Renal cortex interstitium (tissue), 15 donors: ENCODE measurements at places on chromosomes 2 and 18.

GRCh38 chr2:75634945-75635344 is 11.6 kb upstream of the MRPL19 start:
- no peak for DNase-seq

GRCh38 chr2:198498516-198498915 is 694.1 kb downstream of the PLCL1 start:
- DNase-seq = no peak

DNA sequence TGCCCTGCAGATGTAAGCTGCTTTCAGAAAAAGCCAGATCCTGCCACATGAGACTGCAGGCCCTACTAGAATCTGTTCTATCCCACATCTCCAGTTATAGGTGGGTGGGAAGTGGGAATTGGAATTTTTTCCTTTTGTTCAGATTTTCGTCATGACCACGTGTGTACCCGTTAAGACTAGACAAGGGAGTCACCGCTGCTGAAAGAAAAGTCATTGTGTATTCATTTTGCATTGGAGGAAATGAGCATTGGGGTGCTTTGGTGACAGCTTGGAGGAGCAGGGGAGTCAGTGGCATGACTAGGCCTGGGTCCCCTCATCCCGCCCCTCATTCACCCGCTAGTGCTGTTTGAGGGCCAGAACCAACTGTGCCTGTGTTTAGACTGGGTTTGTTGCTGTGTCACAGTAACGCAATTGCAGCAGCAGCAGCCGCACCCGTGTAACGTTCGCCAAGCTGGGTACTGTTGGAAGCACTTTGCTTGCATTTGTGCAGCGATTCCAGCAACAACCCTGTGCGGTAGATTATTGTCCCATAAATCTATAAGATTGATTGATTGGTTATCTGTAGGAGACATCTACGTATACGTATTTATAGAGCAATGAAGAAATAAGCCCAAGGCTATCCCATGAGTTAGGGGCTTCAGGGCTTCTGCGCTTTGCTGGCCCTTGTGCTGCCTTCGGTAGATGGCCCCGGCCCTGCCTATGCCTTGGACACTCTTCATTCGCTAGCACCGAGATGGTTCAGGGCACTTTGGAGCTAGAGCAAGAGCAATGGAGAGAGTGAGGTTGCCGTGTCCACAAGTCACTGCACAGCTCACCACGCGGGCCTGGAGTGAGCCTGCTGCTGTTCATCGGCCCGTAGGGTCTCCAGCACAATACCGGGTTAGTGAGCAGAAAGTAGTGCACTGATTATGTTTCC is 194.9 kb downstream of the AGAP1 start:
- DNase-seq = no peak

DNA sequence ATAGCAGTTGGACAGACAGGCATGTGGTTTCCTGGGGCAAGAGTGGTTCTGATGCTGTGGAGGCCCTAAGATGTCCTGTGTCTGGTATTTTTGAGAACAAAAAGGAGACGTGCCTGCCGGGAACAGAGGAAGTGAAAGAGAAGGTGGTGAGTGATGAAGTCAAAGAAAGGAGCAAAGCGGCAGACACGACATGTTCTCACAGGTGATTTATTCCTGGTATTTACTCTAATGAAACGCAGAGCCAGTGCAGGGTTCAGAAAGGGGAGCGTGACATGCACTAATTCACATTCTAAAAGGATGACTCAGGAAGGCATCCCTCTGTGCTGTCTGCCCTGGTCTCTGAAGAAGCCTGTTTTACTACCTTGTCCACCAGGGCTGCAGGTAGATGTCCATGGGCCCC is 211.0 kb downstream of the KCNE4 start:
- no peak for DNase-seq

GRCh38 chr2:101696272-101697123 is 1.0 kb upstream of the MAP4K4 start:
- no peak for DNase-seq

DNA sequence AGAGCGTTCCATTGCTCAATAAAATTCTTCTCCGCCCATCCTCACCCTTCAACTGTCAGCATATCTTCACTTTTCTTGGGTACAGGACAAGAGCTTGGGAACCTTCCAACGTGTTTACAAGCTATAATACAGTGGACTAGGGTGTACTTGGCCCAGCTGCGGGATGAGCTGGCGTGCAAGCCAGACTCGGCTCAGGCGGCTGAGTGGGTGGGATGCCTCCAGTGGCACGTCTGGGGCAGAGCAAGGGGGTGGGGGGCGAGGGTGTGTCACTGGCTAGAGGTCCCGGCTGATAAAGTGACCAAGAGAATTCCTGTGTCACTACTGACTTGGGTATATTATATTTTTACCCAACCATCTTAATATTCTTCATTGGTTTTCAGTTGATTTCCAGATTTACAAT is 179.7 kb downstream of the EVA1A start:
- DNase-seq = no peak

DNA sequence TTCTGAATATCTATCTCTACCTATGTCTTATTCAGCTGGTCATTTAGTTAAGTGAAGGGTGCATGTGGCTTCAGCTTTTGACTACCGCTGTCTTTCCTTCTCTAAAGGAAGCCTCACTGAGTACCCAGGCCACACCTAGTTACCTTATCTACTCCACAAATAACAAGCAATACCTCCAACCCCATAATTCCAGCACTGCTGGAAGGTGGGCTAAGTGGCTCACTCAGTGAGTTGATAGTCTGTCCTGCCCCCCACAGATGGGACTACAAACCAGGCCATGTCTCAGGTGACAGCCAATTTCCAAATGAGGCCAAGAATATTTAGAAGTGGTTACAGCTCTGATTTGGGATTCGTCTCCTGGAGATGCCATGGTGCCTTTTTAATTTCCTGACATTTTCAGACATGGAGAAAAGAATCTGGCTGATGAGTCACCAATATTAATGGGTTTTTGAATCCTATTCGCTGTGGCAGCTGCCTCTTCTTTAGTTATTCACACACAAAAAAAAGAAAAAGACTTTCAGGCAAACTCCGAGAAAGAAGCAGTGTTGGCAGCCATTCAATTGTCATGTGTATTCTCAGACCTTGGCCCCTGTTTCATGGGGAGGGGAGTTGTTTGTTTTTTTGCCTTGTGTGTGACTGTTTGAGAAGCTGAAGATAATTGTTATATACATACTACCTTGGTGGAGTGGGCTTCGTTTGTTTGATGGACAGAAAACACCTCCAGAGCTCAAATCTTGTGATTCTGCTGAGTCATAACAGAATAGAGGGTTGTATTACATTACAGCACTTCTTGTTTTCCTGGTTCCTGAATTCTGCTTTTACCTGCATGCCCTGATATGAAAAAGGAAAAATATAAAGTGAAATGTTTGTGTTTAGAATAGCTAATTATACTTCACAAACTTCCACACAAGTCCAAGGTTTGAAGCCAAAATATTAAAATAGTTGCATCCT is 64.2 kb downstream of the SCG2 start:
- DNase-seq = no peak

DNA sequence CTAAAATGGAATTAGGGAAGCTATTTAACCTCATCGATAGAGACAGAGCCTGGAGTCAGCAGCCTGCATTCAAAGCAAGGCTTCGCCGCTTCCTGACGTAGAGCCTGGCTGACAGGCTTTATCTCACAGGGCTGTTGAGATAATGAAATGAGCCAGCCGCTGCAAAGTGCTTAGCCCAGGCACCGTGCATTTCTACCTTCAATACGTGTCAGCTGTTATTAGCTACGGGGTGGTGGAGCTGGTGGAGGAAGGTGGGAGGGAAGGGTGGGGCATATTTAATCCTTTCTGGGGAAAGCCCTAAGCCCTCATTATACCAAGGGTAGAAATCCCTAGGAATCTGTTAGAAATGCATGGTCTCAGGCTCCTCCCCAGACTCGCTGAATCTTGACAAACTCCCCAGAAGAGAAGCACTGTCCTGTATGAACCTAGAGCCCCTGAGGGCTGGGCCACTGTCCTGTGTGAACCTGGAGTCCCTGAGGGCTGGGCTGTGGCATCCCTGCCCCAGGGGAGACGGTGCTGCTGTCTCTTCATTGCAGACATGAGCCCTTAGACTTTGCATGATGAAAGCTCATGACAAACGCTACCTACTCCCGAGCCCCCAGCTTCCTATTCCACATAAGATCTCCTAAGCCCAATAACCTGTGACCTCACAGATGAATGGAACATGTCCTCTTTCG is 72.4 kb downstream of the ALPK2 start:
- no peak for DNase-seq

DNA sequence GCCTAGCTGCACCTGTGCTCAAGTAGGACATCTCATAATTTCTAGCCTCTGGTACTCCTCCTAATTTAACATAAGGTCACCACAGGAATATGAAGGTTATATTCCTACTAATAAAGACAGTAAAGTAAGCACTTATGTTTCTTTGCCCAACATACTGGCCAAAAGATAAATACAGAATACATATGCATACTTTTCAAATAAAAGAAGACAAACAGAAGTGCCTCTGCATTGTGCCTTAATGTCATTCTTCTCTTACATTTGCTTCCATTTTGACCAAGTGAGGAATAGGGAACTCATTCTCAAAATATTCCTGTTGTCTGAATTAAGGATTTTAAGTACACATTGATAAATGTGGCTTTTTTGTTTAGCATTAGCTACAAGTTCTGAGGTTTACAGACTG is 5.6 kb downstream of the BCL11A start:
- no peak for DNase-seq

DNA sequence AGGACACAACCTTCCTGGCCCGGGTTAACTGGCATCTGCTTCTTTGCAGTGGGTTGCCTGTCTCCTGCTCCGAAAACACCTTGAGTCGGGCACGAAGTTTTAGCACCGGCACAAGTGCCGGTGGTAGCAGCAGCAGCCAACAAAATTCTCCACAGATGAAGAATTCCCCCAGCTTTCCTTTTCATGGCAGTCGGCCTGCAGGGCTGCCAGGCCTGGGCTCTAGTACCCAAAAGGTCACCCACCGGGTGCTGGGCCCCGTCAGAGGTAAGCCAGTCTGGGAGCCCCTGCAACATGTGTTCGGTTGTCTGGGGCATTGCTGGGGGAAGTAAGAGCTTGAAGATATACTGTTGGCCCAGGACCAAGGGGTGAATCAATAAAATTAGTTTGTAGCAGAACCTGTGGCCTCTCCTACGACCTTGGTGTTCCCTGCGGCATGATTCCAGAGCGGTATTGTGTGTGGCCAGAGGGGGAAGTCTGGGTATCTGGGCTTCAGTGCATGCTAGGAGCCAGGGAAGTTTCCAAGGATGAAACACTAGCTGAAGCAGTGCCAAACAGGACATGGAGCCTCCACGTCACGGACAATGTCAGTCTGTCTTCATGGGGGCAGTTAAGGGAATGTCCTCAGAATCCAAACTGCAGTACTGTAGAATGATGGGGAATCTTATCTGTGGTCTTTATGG is 7.8 kb downstream of the AGBL5 start:
- DNase-seq = no peak

DNA sequence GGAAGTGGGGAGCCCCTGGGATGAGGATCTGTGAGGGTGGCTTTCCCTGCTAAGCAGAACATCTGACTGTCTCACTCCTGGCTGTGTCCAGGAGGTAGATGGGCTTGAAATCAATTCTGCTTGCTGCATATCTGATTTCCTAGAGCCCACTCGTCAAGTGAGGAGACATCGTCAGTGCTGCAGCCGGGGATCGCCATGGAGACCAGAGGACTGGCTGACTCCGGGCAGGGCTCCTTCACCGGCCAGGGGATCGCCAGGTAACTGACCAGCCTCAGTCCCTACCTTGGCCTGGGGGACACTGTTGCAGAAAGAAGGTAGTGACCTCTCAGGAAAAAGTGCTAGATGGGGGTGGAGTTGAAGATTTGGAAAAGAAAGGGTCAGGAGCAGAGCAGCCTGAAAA is 31.3 kb downstream of the CNGA3 start:
- no peak for DNase-seq

DNA sequence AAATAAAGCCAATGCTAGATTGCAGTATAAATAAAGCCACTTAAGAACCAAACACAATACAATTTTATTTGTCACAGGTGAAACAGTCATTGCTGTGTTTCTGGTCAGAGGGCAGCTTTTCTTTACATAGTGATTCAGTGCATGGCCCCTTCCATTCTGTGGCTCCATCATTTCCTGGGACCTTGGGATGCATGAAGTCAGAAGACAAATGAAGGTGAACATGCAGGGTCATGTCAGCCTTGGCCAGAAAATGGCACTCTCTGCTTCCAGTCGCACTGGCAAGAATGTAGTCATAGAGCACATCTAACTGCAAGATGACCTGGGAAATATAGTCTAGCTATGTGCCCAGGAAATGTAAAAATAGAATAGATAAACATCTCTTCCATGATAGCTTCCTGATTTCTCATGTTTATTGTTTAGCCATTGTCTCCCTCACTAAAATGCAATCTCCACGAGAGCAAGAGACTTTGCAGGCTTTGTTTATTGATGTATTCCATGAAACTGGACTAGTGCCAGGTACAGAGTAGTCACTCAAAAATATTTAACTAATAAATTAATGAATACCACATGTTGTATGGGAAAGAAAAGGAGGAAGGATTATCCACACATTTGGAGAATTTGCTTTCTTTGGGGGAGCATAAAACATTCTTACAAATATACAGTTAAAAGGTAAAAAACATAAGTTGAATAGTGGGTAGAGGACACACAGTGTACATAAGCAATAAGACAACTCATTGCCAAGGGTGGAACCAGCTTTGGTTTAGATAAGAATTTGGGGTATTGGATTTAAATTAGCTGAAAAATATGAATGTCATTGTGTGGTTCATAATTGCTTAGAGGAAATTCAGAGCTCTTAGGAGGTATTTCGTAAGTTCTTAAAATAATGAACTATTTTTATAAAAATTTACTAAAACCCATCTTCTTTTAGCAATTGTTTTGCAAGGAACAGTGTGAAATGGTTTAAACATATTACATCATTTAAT is 343.8 kb downstream of the PID1 start:
- no peak for DNase-seq

DNA sequence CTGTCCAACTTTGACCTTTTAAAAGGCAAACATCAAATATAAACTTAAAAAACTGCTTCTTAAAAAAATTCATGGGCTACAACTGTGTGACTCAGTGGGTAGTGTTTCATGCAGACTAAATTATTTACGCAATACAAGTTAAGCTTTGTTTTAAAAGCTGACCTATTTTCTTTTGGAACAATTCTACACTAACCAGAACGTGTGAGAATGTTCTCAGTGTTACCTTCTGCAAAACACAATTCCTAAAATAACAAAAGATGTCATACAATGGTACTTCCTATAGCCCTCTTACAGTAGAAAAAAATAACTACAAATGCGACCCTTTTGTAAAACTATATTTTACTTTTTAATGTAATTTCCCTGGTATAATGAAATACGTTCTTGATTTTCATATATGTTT is 793.8 kb upstream of the FSHR start:
- DNase-seq = no peak

DNA sequence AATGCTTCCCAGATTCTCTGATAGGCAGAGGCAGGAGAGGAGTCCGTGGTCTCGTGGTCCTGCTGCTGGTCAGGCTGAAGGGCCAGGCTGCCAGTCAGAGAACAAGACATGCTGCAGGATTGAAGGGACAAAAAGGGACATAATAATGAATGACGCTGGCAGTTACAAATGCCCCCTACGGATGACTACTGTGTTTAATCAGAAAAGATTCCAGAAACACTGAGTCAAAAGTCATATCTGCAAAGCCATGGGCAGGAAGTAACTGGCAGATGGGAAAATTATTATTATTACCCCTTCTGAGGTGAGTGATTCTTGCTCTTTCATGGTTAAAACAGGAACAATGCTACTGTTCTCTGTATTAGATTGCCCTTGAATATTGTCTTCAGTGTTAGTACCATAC is 19.0 kb downstream of the LCT start:
- DNase-seq = no peak
